Bone marrow (tissue), 2 donors: ENCODE measurements at places on chromosomes 11 and 22.

GRCh38 chr11:68269414-68270081 lies 2.2 kb downstream of the C11orf24 start:
- no peak for DNase-seq

- no peak for DNase-seq
Measured at GRCh38 chr11:121018746-121019145, 5.2 kb upstream of the TBCEL start.

DNA sequence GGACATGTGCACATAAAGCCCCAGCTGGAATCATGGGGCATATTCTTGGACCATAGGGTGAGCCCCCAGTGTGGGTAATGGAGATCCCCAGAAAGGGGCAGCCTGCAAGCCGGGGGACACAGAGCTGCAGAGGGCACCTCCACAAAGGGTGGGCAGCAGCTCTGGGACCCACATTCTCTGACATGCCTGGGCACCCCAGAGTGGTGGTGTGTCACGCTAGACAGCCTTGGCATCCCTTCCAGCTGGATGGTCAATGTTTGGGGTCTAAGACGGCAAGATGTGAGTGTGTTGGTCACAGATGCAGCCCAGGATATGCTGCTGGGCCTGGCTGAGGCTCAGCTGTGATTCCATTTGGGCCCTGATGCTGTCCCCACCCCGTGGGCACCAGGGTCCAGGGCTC lies 9.7 kb downstream of the ADORA2A start:
- no peak for DNase-seq

- no peak for DNase-seq
Measured at GRCh38 chr11:70610566-70611565, 212.5 kb downstream of the CTTN start.

- no peak for DNase-seq
Measured at GRCh38 chr11:6622261-6623171, 3.3 kb upstream of the TPP1 start.

GRCh38 chr22:42300259-42301076 lies 30.0 kb upstream of the TCF20 start:
- no peak for DNase-seq

GRCh38 chr11:68710409-68710808 lies 26.1 kb downstream of the GAL start:
- DNase-seq: no peak

GRCh38 chr22:45334528-45334927 lies 24.8 kb downstream of the FAM118A start:
- DNase-seq: no peak

DNA sequence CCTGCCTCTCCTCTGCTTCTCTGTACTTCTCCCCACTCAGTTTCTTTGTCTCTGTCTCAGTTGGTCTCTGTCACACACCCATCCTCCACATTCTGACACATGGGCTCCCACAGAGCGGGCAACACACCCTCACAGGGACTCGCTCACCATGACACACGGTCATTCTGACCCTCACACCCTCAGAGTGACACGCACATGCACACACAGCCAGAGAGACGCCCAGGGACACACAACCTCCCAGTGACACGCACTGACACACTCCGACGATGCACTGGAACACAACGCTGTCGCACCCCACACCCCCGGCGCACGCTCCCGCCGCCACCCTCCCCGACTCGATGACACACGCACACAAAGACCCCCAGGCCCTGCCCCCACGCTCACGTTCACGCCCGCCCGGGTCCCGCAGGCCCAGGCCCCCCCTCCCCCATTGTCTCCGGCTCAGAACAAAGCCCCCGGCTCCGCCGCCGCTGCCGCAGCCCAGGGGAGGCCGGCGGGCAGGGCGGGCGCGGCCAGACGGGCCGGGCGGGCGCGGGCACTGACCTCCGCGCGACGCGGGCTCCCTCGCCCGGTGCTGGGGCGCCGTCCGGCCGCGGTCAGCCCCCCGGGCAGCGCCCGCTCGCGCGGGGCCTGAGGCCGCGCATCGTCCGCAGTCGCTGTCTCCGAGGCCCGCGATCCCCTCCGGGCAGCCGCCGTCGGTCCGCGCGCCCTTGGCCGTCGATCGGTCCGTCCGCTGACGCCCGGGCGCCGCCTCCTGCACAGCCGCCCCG lies 404 bp downstream of the DCHS1 start:
- no peak for DNase-seq

DNA sequence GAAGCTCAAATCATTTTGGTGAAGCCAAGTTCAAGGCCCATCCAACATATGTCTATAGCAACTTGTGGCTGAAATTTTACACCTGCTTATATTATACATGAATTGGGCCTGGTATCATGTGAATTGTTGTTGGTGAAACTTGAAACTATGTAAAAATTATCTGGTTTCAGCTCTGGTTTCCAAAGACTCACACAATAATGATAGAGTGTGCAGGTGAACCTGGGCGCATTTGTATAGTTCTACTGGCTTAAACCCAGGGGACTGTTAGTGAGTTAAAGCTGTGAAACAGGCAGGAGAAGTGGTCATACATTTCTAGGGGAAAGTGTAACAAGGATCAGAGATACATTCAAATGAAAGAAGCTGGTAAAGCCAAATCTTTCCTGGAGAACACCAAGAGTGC lies 627.3 kb downstream of the METTL15 start:
- no peak for DNase-seq

GRCh38 chr11:77512092-77512491 lies 38.2 kb upstream of the PAK1 start:
- DNase-seq: no peak

DNA sequence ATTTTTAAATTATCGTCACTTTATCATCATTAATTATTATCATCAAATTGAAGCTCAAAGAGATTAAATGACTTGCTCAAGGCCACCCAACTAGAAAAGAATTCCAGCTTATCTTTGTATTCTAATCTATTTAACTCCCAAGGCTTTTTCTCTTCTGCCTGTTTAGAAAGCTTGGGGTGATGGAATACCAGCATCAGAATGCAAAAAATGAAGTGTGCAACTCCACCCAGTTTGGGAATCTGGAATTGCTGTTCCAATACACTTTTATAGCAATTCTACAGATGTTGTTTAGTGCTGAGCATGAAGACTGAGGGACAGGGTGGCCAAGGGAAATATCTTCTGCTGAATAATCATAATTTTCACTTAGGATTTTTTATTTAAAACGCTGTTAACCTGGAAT lies 97.2 kb upstream of the FIBIN start:
- DNase-seq: no peak

DNA sequence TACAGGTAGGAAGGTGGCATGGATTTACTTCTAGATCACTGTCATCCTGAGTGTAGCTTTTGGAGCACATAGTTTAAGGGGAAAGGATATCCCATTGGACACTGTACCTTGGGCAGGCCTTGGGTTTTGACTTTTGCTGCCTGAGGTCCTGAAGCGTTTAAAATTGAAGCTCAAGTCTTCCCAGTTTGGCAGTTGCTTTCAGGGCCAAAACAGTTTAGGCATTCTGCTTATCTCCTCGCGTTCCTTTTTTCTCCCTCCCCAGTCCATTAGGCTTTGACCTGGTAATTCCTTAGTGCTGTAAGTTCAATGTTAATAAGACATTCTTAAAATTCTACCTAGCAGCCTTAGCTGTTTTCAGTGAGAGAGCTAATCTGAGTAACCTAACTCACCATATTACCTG lies 35.7 kb downstream of the CSTF3 start:
- no peak for DNase-seq

GRCh38 chr11:61718621-61719302 lies 33.7 kb upstream of the MYRF start:
- DNase-seq: no peak

DNA sequence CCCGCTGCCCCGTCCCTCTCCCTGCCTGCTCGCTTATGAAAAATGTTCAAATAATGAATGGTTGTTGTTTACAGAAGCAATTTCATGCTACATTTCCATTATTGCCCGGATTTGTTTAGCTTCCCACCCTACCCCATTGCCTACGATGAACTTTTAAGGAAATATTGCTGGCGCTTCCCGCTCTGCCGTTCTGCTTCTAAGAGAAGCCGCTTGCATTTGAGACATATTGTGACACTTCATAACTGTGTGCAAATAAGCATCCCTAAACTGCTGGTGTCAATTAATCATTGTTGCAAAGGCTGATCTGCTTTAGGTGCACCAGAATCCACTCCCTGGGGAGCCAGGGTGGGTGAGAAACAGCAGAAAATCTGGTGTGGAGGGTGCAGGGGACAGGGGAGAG lies 52.3 kb upstream of the LMO1 start:
- DNase-seq: no peak

- no peak for DNase-seq
Measured at GRCh38 chr11:104361975-104362374, 198.0 kb upstream of the PDGFD start.

- DNase-seq: no peak
Measured at GRCh38 chr22:19003508-19003907, 67.4 kb upstream of the PRODH start.

- no peak for DNase-seq
Measured at GRCh38 chr11:59724066-59724465, 10.4 kb upstream of the OR10V1 start.

DNA sequence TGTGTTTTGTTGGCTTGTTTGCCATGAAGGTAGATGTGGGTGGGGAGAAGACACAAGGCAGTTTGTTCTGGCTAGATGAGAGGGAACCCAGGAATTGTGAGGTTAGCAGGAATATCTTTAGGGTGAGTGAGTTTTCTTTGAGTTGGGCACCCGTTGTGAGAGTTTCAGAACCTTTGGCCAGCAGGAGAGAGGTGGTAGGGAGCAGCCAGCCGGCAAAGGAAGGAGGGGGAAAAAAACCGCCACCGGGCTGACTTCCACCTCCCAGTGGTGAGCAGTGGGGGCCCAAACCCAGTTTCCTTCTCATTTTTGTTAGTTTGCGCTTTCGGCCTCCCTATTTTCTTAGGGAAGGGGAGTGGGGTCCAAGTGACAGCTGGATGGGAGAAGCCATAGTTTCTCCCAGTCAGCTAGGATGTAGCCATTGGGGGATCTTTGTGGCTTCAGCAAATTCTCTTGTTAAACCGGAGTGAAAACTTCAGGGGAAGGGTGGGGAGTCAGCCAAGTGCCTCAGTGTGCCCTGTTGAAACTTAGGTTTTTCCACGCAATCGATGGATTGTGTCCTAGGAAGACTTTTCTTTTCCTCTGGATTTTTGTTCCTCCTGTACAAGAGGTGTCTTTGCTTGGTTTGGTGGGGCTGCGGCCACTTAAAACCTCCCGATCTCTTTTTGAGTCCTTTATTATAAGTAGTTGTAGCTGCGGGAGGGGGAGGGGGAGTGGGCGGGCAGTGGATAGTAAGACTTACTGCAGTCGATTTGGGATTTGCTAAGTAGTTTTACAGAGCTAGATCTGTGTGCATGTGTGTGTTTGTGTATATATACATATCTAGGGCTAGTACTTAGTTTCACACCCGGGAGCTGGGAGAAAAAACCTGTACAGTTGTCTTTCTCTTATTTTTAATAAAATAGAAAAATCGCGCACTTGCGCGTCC lies 1.1 kb upstream of the GCAT start:
- DNase-seq: no peak

DNA sequence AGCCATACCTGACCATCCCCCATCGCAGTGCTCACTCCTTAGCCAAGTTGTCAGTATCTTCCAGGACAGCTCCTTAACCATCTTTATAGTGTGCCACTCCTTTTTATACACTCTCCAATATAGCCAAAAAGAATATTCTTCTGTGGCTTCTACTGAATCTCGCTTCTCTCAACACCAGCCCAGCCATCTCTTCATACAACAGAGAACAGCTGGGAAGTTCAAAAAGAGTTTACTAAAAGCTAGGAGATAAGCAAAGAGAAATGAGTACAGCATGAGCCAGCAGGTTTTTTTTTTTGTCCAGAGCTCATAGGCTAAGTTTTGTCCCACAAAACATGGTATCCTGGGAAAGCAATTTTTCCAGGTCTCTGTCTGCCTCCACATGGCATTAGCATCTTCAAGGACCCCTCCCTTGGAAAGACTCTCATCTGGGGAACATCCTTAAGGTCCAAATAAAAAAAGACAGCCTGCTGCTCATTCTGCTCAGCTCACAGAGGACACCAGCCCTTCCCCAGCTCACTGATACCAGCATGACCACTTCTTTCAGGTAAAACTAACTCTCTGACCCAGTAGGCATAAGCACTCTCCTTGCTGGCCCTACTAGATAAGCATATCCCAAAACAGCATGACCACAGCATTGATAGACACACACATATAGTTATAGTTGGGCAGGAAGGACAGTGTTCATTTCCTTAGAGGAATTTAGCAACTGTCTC lies 48.8 kb upstream of the YWHAH start:
- DNase-seq: no peak

DNA sequence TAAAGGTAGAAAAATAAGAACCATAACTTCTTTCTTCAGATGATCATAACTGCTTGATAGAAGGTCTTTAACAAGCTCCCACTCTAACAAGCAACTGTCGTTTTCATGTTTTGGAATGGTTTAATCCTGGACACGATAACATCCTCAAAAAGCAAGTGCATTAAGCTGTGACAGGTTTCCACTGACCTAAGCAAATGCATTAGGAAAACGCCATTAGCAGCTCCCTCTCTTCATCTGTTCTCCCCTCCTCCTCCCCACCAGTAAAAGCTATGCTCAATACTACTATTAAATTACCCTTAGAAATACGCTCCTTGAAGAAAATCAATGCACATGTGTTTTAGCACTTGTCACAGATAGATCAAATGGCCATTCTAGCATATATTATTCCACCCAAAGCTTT lies 729.4 kb downstream of the OPCML start:
- DNase-seq: no peak

- DNase-seq: no peak
Measured at GRCh38 chr22:49935561-49935960, 17.1 kb downstream of the CRELD2 start.

DNA sequence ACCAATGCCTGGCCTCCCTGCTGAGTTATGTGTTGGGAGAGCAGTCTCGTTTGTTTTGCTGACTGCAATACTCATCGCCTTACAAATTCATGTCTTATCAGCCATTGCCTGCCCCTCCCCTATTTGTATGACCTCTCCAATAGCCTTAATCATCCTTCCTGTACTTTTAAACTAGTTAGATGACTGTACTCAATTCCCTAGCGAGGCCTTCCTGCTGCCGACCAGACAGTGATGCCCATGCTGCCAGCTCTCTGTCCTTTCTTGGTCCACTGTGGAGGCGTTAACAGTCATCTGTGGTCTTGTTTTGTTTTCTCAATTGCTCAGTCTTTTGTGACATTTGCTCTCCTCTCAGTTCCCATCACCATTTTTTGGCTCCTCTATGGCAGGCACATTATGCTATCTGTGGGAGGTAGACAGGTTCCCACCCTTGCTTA lies 20.3 kb upstream of the YPEL1 start:
- DNase-seq: no peak
